ENCODE measurements at places on chromosomes 4 and X.
A peak's percentile ranks its signal among the peaks of the same experiment; 100 is the strongest.

DNA sequence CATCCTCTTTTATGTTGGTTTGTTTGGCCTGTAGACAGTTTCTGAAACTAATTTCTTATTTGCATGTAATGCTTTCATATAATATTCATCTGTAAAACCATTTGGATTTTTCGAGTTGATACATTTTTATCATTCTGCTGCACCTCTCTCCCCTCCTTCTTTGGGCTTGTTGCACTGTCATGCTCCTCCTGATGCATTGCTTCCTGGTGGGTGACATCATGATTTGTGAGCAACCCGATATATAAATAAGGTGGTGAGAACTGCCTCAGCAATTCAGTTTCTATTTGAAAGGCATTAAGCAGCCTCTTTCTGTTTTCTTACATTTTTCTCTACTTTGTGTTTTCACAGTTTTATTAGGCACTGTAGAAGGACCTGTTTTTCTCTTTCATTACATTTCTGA is 515.7 kb downstream of the RPA4 start:
- DNase-seq: no peak

GRCh38 chr4:62070291-62070852 is 870.2 kb downstream of the ADGRL3 start:
- no peak for DNase-seq

- DNase-seq: no peak
Measured at GRCh38 chrX:39842281-39842973, 255.3 kb downstream of the BCOR start.

- no peak for DNase-seq
Measured at GRCh38 chr4:16661813-16662212, 236.6 kb downstream of the LDB2 start.

GRCh38 chrX:149490100-149490499 is 15.0 kb downstream of the IDS start:
- no peak for DNase-seq

DNA sequence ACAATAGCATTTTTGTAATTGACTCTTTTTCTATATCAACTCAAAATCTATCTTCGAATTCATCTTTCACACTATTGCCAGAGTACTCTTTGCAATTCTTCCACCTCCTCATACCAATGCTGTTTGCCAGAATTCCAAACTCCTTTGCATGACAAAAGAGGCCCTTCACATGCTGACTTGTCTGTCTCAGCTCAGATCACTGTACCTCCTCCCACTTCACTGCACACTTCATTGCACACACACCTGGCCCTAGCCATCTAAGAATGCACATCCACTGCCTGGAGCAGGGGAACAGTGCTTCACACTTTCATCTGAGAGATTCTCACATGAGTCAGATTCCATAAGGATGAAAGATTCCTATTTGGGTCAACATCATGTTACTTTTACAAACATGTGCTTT is 56.5 kb downstream of the PRDM5 start:
- DNase-seq: peak; percentile 34

DNA sequence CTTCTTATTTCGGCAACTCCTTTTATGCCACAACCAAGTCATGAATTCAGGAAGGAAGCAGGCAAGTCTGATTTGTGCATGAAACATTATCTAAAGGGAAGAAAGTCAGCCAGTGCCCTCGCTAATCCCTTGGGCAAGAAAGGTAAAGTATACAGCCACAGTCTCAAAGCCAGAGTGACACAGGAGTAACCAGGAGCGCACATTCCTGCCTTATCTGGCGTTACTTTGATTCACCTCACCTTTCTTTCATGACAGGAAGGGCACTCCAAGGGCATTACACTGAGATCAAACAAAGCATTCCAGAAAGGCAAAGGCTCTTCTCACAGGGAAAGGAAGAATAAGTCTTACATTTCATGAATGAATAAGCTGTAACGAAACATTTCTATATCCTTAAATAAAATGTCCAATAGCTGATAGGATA is 38.8 kb downstream of the FAT1 start:
- no peak for DNase-seq

GRCh38 chr4:73668782-73669201 is 48.6 kb upstream of the RASSF6 start:
- DNase-seq: no peak

DNA sequence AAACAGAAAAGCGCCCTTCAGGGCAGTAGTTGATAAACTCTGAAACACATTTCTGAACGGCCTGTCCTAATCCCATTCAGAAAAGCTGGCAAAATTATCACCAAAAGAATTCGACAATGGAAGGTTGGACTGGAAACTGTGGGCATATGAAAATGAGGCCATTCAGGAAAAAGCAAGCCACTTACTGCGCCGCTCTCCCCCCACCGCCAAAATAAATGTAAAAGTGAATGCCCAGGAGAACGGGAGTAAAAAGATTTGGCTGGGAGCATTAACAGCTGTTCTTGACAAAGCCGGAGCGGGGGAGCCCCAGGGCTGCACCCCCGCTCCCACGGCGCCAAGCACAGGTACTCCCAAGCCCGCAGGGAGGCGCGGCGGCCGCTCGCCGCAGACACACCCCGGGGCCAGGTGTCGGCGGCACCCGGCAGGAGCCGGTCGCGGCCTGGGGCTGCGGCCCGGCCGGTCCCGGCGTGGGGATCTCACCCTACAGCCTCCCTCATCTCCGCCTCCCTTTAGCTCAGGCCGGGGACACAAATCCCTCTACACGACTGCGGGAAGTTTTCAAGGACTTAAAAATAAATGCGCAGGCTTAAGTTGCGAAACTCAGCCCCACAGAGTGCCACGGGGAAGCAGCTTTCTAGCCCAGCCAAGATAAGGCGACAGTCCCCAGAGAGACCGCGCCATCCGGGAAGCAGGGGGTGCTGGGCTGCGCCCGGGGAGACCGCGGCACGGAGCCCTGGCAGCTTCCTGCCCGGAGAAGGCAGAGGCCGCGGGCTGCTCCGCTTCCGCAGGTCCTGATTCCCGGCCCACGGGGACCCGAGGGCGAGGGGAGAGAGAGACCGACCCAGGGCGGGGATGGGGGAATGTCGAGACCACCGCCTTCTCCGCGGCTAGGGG is 593 bp downstream of the SH3RF1 start:
- DNase-seq: peak; percentile 79

DNA sequence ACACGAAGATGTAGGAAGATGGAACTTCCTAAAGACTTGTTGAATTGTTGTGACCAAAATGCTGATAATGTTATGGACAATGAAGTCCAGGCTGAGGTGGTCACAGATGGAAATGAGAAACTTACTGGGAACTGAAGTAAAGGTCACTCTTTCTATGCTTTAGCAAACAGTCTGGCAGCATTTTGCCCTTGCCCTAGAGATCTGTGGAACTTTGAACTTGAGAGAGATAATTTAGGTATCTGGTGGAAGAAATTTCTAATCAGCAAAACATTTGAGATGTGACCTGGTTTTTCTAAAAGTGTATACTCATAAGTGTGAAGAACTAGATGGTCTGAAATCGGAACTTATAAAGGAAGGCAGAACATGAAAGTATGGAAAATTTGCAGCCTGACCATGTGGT is 1785.9 kb downstream of the PCDH7 start:
- DNase-seq: no peak

GRCh38 chrX:30309139-30309571 is at the start of gene NR0B1:
NR0B1 (minus strand) TSS chrX:30309390; CDS start chrX:30309363, 27 bp downstream.
- DNase-seq: peak; percentile 14

DNA sequence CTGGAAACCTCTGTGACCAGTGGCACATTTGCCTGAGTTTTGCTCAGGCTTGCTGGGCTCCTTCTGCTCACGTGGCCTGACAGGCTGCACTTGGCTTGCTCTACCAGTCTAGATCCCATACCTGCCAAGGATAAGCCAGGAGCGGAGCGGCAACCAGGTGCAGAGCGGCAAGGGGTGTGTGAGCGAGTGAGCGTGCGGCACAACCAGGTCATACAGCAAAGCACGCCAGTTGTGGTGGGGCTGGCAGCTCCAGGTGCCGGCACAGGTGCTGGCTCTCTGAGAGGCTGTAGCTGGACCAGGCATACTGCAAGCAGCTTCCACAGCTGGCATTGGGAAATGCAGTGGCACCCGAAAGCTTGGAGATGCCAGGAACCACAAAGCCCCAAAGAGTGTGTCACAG is 1495.1 kb downstream of the PCDH7 start:
- no peak for DNase-seq

- DNase-seq: no peak
Measured at GRCh38 chr4:162126729-162127128, 37.1 kb downstream of the FSTL5 start.

- DNase-seq: no peak
Measured at GRCh38 chr4:76952656-76953582, 3.4 kb downstream of the SEPTIN11 start.

DNA sequence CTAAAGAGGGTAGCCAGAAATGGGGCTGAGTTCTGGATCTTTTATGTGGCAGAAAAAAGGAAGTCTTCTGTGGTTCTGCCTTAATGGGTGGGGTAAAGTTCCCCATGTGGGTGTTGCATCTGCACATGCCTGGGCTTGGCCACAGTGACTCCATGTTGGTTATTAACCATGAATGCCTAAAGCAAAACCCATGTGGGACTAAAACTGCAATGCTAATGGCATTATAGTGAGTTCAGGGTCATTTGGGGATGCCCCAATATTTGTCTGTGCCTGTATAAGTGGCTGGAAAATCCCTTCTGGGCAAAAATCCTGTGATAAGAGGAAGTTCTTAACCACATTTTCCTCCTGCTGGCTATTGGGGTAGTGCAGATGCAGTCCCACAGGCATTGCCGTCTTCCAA is 857.4 kb downstream of the FAT4 start:
- DNase-seq: no peak

GRCh38 chr4:160848901-160849760 is 1314.7 kb downstream of the FSTL5 start:
- DNase-seq: no peak
